Breast epithelium (tissue), 4 donors: ENCODE measurements at places on chromosomes 1 and 21.

DNA sequence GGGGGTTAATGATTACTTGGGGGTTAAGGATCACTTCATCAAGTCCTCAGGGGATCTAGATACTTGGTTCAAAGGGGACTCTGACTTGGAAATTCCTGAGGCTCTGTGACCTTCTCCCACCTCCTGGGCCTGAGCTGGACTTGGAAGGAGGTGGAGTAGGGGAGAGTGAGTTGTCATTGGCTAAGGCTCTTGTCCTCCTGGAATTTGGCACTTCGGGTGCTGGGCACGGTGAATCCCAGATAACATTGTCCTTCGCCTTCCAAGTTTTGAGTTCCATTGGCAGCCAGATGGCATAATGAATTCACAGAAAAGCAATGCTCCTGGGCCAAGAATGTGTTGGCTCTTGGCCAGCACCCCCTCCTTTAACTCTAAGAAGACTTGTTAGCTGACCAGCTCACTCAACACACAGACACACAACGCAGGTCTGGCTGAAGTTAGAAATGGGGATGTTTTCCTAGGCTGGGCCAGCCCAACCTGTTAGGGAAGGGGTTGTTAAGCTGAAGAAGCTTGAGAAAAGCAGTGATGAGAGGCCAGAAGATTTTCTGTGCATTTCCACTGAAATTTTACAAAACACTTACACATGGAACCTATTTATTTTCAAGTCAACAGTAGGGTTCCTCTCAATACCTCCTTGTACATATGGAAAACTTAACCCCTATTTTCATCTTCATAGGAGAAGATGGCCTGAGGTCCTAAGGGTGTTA is 29.7 kb downstream of the SLC26A9 start:
- DNase-seq: no peak

DNA sequence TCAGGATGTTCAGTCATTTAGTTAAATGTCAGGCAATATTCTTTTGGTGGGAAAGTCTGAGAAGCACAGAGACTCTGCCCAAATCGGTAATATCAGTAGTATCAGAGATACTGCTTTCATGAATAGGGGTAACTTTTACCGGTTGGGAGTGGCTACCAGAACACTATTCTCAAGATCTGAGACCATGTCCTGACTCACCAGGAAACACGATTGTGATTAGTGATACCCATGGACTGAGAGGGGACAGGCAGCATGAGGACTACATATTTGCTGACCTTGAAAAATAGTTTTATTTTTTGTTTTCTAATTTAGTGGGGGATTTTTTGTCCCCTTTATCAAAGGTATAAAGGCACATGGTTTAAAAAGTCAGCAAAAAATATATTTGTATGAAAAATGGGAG is 76.0 kb upstream of the NEK2 start:
- DNase-seq: no peak

DNA sequence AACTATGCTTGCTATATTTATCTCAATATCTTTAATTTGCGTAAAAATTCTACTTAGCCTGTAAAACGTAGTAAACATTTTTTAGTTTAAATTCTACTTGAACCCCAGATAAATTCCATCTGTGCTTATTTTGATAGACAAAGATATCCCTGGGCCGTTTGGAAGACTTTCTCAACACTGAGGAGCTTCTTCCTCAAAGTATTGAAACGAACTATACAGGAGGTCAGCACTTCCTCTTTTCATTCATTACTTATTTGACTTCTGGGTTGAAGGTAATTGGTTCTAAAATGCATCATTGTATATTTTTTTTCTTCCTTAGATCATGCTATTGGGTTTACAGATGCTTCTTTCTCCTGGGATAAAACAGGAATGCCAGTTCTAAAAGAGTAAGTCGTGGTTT is 74.7 kb downstream of the HSPA13 start:
- DNase-seq: no peak

DNA sequence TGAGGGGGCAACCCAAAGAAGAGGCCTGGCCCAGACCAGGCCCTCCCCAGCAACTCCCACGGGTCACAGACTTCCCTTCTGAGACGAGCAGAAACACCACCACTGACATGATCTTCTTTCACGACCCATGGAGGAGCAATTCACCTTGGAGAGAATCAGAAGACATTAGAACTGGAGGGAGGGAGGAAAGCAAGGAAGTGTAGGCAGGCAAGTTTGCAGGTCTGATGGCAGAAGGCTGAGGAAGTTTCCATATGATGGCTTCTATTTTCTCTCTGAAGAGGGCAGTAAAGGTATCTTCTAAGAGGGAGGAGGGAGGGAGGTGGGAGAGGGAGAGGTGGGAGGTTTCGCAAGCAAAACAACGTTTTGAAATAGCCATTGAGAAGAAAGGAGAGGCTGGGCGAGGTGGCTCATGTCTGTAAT is 1.4 kb upstream of the UBXN10 start:
- DNase-seq: no peak

DNA sequence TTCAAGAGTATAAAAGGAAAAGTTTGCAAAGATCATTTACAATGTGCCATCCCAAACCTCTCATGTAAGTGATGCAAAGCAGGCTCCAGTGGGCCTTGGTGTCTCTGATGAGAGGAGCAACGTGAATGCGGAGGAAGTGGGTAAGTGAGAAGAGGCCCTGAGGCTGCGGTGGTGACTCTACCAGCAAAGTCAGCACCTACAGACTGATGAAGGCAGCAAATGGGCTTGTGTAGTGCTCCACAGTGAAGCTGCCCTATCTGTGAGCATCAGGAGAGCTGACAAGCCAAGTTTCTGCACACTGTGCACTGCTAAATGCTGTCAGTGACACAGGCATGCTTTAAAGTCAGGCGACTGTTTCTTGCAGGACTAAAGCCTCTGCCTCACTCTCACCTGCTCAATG is 15.6 kb upstream of the RAP1A start:
- DNase-seq: no peak

- no peak for DNase-seq
Measured at GRCh38 chr21:24899138-24899537, 708.1 kb downstream of the MRPL39 start.

DNA sequence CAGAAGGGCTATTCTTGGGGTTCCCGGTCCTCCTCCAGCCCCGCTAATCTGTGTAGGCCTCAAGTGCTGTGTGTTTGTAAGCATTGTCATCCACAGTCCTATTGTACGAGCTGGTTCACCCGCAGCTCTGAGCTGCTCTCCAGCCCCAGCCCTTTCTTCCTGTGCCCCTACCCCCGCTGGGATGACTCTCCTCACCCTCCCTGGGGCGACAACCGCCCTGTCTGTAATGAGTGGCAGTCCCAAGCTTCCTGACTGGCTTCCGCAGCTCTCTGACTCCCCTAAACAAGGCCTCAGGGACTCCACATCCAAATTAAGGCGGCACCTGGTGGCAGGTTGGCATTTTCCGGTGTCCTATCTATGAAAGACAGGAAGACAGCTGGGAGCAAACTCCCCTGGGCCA is 45.8 kb downstream of the TFF3 start:
- no peak for DNase-seq

- no peak for DNase-seq
Measured at GRCh38 chr1:235213752-235214151, 52.7 kb upstream of the RBM34 start.

- DNase-seq: no peak
Measured at GRCh38 chr1:17791055-17791390, 35.9 kb downstream of the ACTL8 start.

GRCh38 chr1:215054266-215054665 is 28.3 kb upstream of the KCNK2 start:
- DNase-seq: no peak
